ENCODE measurements at places on chromosomes 6 and 20. TPM values are rescaled to one million over a fixed set of nuclear protein-coding genes. Genes with fewer than 3 reads are reported as not detected.

PRR18 gene
- 0.16 TPM for total RNA-seq

KCNK17 gene
- 1.2 TPM for total RNA-seq

SLC17A2 gene
- not detected for total RNA-seq

SIGLEC1 gene
- total RNA-seq = not detected

CRISP1 gene
- total RNA-seq = not detected

NRN1 gene
- 1.5 TPM for total RNA-seq

OPRM1 gene
- total RNA-seq = not detected

UFL1 gene
- total RNA-seq = 18.3 TPM

KCTD20 gene
- 52.5 TPM for total RNA-seq

CLPSL1 gene
- total RNA-seq = not detected

CCM2L gene
- total RNA-seq = 0.14 TPM

SLC29A1 gene
- 54.8 TPM for total RNA-seq

HUS1B gene
- 0.59 TPM for total RNA-seq

RBPJL gene
- not detected for total RNA-seq

TFAP2A gene
- total RNA-seq = 9.6 TPM

PHACTR1 gene
- total RNA-seq = 10.3 TPM

CALHM5 gene
- total RNA-seq = 0.45 TPM

DSP gene
- total RNA-seq = 9.4 TPM

COQ3 gene
- total RNA-seq = 10.9 TPM

GGTLC1 gene
- total RNA-seq = not detected

CD93 gene
- 0.44 TPM for total RNA-seq

SRSF12 gene
- 21.9 TPM for total RNA-seq

SLC17A4 gene
- total RNA-seq = not detected

GRIK2 gene
- 11.0 TPM for total RNA-seq

HRH3 gene
- total RNA-seq = 0.86 TPM

Measured in neural crest cell (in vitro differentiated cells).